ENCODE measurements at places on chromosomes 6 and 20.

GRCh38 chr6:134105940-134106339 lies 53.5 kb upstream of the SLC2A12 start:
- DNase-seq, result no peak

DNA sequence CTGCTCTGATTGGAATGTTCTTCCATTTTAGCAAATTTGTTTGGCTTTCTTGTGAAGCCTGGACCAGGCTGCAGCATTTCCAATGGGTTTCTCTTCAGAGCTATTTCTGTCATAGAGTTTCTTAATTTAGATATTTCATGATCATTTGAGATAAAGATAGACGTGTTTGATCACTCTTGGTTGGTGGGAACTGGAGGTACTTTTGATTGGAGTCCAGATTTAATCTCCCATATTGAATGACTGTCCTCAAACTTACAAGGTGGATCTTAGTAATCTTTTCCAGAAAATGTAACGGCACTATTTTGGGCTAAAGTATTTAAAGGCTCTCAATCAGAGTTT lies 29.2 kb downstream of the RNF144B start:
- no peak for DNase-seq

- no peak for DNase-seq
Observed at GRCh38 chr6:42344756-42345155, 107.0 kb downstream of the TRERF1 start.

DNA sequence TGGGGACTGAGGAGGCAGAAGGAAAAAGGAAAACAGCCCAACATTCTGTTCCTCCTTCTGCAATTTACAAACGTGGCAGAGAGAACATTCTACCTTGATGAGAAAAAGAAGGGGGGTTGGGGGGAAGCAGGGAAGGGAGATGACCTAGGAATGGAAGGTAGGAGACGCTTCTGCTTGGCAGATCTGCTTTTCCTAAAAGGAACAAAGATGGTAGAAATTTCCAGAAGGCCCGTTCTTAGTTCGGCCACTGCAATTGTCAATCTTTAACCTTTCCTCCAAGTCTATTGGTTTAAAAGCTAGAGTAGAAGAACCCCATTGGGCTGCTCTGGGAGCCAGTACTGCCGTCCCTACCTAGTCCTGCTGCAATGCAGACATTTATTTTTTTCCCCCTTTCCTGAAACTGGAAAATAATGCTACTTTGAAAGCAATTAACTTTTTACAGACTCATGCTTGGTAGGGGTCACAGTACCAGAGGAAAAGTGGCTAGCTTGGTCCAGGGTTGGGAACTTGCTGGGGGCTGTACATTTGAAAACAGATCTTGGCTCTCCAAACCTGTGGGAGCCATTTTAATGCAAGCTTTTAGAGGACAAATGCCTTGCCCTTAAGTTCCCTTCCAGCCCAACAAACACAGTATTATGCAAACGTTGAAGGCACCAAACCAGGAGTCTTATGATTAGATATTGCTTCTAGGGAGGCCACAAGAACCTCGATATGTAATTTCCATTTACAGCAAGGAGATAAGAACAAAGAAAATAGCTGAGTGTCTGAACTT lies 2.6 kb downstream of the ZMYND8 start:
- no peak for DNase-seq

- no peak for DNase-seq
Observed at GRCh38 chr6:169913096-169913638, 161.7 kb downstream of the ERMARD start.

DNA sequence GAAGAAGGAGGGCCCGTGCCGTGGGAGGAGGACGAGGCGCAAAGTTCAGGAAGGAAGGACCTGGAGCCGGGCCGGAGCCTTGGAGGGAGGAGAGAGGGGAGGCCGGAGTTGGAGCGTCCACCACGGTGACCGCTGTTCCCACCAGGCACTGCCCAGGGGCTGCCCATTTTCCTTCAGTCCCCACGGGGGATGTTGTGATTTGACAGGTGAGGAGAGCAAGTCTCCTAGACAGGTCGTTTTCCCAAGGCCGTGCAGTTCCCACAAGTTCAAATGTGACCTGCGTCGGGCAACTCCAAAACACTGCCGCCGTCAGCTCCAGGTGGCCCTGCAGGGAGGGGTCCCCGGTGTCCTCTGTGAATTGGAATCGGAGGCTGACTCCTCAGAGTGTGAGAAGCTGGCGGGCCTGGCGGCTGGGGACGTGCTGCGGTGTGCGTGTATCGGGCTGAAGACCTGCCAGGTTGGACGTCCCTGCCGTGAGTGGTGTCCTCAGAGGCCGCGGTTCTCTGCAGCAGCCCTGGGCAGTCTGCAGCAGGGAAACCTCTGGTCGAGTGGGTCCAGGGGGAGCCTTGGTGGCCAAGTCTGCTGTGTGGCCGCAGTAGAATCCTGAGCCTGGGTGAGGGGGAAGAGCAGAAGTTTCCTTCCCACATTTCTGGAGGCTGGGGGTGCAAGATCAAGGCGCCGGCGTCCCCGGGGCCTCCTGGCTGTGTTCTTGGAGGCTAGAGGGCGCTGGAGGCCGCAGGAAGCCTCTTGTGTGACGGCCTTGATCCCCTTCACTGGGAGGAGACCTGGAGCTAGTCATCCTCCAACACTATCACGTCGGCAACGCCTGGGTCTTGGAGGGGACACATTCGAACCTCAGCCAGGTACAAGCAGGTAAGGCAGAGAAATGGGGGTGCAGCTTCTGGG lies 115.1 kb upstream of the FRMD1 start:
- DNase-seq, result no peak
